ENCODE measurements at places on chromosomes 5 and 9.

DNA sequence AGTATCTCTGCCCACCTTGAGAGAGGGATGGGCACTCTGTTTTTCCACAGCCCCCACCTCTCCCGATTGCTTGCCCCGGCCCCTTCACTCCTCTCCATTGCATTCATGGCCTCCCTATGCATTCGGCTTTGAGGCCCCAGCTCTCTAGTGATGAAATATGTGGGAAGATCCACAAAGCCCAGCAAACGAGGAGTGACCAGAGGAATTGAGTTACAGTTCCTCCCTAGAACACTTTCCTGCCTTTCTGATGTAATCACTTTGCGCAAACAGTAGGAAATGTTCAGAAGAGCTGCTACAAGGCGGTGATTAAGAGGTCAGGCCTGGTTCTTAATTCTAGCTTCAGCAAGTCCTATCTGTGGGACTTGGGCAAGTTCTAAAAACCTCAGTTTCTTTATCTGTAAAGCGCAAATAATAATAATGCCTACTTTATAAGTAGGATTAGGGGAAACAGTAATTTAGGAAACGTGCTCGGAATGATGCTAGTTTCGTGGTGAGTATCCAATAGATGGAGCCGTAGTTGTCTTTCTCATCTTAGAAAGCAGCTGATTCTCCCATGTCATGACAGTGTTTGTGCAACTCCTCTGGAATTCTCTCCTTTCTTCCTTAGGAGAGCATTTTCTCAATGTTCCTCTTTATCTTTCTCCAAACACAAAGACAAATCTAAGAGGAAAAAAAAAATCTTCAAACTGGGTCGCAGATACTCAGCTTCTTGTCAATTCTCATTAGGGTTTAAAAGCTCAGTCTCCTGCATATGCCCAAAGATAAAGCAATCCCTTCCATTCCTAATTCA, 99.5 kb upstream of the MSX2 start:
- DNase-seq, result no peak

DNA sequence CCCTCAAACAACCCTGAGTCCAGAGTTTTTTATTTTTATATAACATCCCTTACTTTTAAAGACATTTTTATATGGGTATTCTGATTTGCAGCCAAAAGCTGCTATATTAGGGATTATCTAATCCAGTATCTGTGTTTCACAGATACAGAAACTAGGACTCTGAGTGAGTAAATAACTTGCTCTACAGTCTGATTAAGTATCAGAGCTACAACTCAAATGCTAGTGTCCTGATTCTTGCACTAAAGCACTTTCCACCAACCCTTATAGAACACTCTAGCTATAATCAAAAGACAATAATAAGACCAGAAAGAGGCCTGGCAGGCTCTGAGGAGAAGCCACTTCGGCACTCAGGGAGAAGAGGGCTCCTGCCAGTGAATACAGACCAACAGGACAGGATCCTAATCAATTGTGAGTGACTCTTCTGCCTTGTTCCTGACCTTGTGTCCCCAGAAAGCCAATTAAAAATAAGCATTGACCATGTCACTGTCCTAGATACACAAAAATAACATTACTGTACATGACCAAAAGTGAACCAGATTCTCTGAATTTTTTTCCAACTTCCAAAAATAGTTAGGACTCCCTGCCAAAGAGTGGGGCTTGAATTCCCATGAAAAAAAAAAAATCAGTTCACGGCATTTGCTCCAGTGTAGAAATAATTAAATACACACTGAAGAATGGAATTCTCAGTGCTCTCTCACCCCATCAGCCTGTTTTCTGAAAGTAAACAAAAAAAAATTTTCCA, 63.6 kb upstream of the MAP3K1 start:
- peak; percentile 18 for DNase-seq

- DNase-seq, result no peak
Observed at GRCh38 chr5:133460172-133460758, 152.1 kb downstream of the FSTL4 start.

- peak; percentile 28 for DNase-seq
Observed at GRCh38 chr5:142156839-142157463, 48.4 kb downstream of the NDFIP1 start.

GRCh38 chr9:115849679-115850412, 303.7 kb upstream of the PAPPA start:
- DNase-seq, result peak; percentile 76

- DNase-seq, result no peak
Observed at GRCh38 chr9:4584636-4585035, 77.5 kb upstream of the PLPP6 start.

- no peak for DNase-seq
Observed at GRCh38 chr9:85647571-85647970, 94.2 kb downstream of the AGTPBP1 start.

GRCh38 chr9:75150512-75150911, 62.2 kb downstream of the OSTF1 start:
- no peak for DNase-seq

DNA sequence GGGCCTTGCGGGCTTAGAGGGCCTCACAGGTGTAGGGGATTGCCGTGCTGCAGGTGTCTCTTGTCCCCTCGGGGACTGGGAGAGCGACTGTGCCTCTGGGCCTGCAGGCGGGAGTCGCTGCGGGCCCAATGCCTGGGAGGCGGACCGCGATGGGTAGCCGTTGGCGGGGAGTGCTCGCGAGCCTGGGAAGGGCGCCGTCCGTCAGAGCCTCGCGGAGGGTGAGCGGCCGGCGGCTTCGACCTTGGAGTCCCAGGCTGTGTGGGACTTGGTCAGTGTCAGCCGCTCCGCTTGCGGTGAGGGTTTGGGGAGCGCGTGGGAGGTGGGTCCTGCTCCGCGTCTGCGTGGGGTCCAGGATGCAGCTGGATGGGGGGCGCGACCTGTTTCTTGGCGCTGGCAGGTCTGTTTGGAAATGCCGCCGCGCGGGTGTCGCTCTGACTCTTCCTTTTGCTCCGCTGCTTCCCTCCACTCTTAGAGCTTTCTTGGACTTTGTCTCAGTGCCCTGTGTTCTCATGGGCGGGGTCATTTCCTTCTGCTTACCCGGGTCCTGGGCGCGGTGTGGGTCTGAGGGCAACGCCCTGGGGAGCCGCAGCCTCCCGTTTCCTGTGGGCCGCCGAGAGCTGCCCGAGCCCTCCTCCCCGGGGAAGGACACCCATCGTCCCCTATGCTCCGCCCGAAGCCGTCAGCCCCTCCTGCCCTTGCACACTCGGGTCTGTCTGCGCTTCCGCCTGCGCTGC, 88.9 kb upstream of the CACNA1B start:
- no peak for DNase-seq

- no peak for DNase-seq
Observed at GRCh38 chr9:134162926-134163370, 1.4 kb downstream of the RNU6ATAC start.

- no peak for DNase-seq
Observed at GRCh38 chr5:643351-643801, 31.2 kb downstream of the CEP72 start.

GRCh38 chr9:90860382-90860781, 58.8 kb downstream of the SYK start:
- no peak for DNase-seq

DNA sequence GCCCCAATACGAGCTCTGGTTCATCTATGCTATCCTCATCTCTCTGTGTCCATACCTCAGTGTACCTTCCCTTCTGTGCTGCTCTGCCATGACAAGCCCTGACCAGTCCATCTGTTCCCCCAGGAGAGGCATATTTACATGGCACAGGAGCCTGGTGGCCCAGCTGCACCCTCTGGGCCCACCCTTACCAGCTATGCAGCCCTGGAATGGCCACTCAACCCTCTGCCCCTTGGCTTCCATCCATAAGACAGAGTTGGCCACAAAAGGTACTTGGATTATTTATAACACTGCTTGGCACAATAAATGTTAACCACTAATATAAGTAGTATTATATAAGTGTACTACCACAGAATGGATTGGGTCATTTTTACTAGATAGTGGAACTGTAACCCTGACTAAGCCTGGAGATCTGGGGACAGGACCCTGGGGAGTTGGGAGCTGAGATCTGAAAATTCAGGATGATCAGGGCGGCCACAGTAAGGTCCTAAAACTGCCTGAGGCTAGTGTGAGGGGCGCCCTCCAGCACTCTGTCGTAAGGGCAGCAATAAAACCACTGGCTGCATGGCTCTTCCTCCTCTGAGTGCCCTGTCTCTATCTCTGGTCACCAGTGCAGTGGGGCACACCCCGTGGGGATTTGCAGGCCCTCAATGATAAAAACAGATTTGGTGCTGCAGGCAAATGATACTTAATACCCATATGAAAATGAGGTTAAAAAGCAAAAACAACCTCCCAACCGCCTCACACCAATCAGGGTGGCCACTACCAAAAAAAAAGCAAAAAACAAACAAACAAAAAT, 65.8 kb downstream of the SEMA4D start:
- no peak for DNase-seq

DNA sequence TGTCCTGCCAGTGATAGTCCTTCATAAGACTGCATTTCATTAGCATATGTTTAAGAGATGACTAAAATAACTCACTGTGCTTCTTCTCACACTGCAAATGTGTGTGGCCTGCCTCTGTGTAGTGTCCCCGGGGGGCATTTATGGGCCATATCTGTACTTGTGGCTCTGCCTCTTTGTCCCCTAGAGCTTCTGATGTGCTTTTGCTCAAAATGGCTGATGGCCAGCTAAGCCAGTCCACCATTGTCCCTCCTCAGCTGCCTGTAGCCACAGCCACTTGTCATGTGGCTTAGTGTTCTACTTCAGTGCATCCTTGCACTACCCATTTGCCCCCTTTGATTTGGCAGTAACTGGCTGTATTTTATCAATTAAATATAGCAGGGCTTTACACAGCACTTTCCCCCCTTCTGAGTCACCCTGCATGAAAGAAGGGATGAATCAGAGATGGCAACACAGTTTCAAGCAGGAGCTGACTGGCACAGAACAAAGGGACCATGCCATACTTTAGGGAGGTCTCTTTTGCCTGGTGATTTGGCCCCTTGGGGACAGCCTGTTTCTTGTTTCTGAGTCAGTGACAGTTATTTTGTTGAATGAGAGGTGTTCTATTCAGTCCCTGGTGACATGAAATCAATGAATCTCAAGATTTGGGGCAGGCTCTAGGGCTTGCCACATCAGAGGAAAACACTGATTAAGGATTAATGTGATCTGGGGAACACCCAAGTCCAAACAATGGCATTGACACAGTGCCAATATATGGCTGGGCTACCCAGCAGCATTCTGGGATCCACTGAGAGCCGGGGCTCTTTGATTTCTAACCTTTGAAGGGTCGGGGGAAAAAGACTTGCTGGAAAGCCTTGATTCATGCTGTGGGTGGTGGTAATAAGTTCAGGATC, 245.5 kb downstream of the SMARCA2 start:
- DNase-seq, result peak; percentile 31

GRCh38 chr9:132945186-132946130, 1.0 kb upstream of the TSC1 start:
- DNase-seq, result no peak

- no peak for DNase-seq
Observed at GRCh38 chr9:23636199-23636598, 189.8 kb downstream of the ELAVL2 start.

DNA sequence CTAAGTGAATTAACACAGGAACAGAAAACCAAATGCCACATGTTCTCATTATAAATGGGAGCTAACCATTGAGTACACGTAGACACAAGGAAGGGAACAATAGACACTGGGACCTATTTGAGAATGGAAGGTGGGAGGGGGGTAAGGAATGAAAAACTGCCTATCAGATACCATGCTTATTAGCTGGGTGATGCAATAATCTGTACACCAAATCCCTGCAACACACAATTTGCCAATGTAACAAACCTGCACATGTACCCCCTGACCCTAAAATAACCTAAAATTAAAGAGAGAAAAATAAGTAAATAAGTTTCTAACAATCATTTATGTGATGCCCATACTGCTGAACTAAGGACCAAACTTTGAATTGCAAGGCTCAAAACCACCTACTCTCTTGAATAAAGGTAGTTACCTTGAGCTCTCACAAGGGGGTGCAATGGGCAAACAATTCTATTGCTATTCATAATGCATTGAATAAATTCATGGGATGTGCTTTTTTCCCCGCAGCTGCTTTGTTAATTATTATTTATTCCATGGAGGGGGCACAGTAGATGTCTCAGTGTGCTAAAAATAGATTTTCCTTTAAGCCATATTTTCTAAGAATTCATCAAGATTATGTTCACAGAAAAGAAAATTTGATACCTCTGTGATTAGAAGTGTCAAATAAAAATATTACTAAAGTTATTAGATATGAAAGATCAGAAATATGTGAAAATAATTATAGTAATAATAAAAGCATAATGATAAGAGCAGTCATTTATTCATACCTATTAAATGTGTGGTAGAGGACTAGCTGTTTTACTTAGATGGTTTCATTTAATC, 76.2 kb upstream of the PTPN3 start:
- peak; percentile 69 for DNase-seq

GRCh38 chr5:143882520-143882919, 70.6 kb downstream of the HMHB1 start:
- peak; percentile 71 for DNase-seq

GRCh38 chr9:33795819-33796218, 458 bp downstream of the PRSS3 start:
- no peak for DNase-seq

DNA sequence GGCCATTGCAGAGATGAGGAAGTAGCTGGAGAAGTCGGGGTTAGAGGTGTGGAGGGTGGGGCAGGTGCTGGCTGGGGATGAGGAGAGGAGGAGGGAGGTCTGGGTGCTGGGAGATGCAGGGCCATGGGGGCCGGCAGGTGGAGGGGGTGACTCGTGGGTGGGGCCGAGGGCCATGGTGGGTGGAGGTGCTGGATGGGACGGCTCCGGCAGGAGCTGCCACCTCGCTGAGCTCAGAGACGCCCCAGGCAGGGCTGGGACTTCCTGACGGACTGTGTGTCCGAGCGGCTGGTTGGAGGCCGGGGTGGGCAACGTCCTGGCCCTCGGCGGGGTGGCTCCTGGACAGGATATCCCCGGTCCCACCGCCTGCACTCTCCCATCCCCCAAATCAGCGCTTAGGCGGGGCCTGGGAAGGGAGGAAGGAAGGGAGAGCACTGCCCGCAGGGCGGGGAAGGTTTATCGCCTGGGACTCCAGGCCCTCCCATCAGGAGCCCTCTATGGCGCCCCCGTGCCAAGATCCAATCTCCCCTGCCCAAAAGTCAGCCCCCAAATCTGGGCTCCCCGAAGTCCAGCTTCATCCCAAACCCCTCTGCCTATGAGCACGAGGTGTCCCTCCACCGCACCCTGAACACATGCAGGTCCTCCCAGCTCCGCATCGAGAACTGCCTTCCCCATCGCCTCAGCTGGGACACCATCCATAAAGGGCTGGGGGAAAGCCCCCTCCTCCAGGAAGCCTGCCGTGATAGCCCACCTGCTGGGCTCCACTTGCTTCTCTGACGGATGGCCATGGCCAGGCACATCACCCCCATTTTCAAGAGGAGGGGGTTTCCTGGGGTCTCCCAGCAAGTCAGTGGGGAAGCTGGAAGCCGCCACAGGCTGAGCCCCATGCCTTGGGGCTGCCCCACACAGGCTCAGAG, 58.3 kb upstream of the NOTCH1 start:
- no peak for DNase-seq

Measured in fibroblast of skin of right quadriceps (primary cell).